ENCODE measurements at places on chromosomes 12 and 14.

DNA sequence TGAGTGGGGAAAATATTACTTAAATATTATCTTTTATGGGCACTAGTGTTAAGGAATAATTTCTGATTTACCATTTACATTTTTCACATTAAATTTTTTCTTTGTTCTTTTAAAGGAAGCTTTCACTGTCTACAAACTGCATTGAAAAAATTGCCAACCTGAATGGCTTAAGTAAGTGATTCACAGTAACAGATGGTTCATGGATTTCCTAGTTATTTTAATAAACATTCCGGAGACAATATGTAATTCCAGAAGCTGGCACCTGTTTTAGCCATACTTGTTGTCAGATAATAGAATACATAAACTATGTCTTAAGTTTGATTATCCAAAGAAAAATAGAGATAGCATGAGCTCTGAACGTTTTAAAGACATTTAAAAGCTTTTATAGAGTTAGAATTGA, 17.1 kb downstream of the DNAL1 start:
- no peak for DNase-seq

GRCh38 chr12:103401421-103401820, 94.3 kb downstream of the C12orf42 start:
- no peak for DNase-seq

- DNase-seq, result no peak
Measured at GRCh38 chr14:88463318-88463717, 77.9 kb downstream of the SPATA7 start.

DNA sequence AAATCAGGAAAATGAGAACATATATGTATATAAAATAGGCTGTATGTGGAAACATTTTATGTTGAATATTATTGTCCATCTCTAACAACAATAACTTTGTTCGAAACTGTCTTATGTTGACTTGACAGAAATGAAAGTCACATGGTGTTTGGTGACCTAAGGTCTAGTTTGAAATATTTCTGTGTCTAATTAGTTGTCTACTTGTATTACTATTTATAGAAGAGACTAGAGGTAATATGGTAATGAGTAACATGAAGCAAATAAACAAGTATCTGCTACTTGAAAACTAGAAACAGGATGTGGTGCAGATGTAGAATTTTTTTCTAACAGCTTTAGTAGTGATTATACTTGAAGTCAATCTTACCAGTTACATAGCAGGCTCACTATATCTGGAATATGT, 3.9 kb downstream of the GPHN start:
- no peak for DNase-seq

DNA sequence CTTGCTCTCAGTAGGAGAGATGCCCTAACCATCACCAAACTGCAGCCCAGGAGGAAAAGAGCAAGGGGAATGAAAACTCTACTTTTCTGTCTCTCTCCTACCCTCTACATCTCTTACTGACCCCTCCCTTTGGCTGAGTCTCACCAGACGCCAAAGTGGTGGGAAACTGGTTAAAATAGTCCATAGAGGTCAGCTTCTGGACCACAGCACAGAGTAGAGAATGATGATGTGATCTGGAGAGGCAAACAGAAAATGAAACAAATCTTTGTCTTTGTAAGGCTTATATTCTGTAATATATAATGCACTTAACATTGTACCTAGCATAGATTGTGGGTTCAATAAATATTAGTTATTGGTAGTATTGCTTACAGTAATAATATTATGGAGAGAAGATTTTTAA, 81.0 kb upstream of the GARIN2 start:
- no peak for DNase-seq

- DNase-seq, result no peak
Measured at GRCh38 chr14:63901434-63902085, 48.8 kb downstream of the SYNE2 start.

DNA sequence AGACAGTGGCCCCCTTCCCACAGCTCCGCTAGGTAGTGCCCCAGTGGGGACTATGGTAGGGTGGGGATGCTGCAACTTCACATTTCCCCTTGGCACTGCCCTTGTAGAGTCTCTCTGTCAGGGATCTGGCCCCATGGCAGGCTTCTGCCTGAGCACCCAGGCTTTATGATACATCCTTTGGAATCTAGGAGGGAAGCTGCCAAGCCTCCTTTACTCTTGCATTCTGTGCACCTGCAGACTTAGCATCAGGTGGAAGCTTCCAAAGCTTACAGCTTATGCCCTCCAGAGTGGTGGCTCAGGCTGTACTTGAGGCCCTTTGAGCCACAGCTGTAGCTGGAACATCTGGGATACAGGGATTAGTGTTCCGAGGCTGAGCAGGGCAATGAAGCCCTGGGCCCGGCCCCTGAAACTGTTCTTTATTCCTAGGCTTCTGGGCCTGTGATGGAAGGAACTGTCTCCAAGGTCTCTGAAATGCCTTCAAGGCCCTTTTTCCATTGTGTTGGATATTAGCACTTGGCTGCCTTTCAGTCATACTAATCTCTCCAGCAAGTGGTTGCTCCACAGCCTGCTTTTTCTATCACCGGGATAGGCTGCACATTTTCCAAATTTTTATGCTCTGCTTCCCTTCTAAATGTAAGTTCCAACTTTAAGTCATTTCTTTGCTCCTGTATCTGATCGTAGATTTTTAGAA, 22.2 kb upstream of the OR6J1 start:
- DNase-seq, result no peak

GRCh38 chr14:42488965-42489364, 882.3 kb downstream of the LRFN5 start:
- DNase-seq, result no peak

- no peak for DNase-seq
Measured at GRCh38 chr14:96953087-96953874, 156.1 kb downstream of the VRK1 start.

GRCh38 chr12:104510873-104511440, 54.2 kb downstream of the CHST11 start:
- no peak for DNase-seq

GRCh38 chr14:45970621-45971020, 681.0 kb downstream of the RPL10L start:
- no peak for DNase-seq

- DNase-seq, result no peak
Measured at GRCh38 chr12:1457901-1458300, 136.5 kb downstream of the FBXL14 start.

DNA sequence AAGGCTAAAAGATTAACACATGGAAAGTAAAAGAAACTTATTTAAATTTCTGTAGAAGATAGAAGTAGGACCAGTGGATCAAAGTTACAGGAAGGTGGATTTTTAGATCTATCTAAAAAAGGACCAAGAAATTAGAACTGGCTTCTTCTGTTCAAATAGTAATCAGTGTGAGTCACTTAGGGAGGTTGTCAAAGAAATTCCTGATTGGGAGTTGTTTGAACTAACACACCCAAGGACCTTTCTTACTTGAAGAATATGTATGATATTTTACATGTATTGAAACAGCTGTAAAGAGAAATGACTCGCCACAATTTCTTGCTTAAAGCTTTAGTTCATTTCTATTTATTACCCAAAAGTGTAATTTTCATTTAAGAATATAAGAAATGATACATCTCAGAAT, 256.9 kb downstream of the RAD51B start:
- no peak for DNase-seq

DNA sequence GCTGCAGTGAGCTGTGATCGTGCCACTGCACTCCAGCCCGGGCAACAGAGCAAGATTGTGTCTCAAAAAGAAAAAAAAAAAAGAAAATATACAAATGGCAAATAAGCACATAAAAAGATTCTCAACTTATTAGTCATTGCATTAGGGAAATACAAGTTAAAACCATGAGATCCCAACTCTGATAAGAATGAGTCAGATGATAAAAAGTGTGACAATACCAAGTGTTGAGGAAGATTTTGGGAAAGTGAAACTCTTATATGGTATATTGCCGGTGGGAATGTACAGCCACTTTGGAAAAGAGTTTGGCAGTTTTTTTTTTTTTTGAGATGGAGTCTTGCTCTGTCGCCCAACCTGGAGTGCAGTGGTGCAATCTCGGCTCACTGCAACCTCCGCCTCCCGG, 7.6 kb upstream of the PRPF40B start:
- DNase-seq, result no peak

DNA sequence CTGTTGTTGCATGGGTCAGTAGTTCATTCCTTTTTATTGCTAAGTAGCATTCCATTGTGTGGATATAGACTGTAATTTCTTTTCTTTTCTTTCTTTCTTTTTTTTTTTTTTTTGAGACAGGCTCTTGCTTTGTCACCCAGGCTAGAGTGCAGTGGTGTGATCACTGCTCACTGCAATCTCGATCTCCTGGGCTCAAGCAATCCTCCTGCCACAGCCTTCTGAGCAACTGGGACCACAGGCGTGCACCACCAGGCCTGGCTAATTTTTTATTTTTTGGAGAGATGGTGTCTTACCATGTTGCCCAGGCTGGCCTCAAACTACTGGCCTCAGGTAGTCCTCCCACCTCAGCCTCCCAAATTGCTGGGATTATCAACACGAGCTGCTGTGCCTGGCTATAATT, 5.2 kb downstream of the ATP6V0A2 start:
- DNase-seq, result no peak

DNA sequence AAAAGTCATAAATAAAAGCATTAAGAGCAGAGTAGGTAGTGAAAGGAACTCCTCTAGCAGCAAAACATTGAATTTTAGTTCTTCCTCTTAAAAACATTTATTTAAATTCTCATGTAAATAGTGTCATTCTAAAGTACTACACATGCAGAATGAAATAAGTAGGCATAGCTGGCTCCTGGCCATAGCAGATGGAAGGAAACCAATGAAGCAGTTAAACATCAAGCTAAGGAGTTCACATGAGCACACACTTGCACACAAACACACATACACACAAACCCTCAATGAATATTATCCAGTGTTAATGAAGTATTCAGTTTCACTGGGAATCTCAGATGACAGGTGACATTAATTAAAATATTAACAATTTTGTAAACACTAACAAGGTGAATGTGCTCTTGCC, 69.3 kb downstream of the SLC35F4 start:
- no peak for DNase-seq

GRCh38 chr12:79782172-79782900, 91.6 kb upstream of the PAWR start:
- no peak for DNase-seq

GRCh38 chr12:115934046-115934445, 343.4 kb downstream of the MED13L start:
- DNase-seq, result no peak

- no peak for DNase-seq
Measured at GRCh38 chr14:80278293-80279023, 67.2 kb upstream of the DIO2 start.

GRCh38 chr12:72468505-72468904, 196.3 kb downstream of the TRHDE start:
- DNase-seq, result no peak

DNA sequence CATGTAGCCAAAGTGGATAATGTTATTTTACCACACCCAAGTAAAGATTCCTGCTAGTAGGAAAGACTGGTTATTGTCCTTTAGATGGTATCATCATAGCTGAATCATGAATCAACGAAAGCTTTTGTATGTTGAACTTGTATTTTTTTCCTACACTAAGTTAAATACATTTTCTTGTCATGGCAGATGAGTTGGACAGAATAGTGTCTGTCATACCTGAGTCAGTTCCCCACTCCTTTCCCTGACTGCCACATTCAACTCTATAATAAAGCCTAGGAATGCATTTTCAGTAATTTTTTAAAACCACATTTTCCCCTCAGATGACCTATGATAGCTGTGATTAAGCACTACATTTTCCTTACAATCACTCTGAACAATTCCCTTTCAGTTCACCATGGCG, 9.3 kb upstream of the PTHLH start:
- DNase-seq, result no peak

DNA sequence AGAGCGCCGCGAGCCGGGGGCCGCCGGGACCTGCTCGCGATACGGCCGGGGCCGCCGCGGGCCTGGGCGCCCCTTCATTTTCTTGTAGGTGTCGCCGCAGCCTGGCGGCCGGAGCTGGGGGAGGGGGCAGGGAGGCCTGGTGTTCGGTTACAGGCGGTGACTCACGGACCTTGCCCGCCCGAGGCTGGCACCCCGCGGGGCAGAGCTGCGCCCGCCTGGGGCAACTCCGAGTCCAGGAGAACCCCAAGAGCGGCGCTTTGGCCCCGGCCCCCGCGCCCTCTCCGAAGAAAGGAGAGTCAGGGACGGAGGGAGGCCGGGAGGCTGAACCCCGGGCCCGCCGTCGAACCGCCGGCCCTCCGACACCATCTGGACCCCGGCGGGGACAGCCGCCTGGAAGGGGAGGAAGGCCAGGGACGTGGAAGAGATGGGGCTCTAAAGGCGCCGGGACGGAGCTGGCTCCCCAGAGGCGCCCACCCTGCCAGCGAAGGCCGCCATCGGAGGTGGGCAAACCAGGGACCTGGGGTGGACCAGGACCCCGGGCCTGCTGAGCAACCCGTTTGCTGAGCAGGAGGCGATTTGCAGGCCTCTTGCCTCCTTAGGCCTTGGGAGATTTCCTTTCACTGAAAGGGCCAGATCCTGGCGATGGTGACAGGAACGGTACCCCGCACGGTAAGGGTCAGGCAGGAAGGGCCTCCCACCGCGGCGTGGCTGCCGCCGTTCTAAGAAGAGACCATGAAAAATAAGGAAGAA, 843 bp upstream of the NUAK1 start:
- no peak for DNase-seq

- no peak for DNase-seq
Measured at GRCh38 chr12:131831635-131832041, 3.4 kb downstream of the MMP17 start.

- no peak for DNase-seq
Measured at GRCh38 chr14:89792489-89793366, 161.8 kb downstream of the EFCAB11 start.

- DNase-seq, result no peak
Measured at GRCh38 chr12:109632342-109632741, 58.7 kb downstream of the MVK start.

DNA sequence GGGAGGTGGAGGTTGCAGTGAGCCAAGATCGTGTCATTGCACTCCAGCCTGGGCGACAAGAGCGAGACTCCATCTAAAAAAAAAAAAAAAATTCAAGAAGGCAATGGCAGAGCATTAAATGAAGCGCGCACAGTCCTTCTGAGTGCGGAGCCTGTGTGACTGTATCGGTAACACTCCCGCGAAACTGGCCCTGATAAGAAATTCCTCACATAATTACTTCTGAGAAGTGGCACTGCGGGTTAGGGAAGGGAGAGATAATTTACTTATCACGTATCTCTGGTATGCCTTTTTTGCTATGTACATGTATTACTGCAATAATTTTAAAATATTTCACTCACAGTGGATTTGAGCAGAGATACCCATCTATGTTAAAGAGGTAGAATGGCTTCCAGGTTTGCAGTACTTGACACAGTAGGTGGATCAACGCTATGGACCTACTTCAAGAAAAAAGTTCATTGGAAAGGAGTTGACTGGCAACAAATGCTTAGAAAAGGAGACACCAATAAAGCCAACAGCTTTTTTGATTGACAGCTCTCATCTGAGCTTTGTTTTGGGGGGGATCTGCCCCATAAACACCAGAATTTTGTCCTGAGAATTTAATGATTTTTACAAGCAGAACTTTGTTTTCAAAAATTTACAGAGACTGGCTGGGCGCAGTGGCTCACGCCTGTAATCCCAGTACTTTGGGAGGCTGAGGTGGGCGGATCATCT, 29.2 kb upstream of the SPTLC2 start:
- no peak for DNase-seq

DNA sequence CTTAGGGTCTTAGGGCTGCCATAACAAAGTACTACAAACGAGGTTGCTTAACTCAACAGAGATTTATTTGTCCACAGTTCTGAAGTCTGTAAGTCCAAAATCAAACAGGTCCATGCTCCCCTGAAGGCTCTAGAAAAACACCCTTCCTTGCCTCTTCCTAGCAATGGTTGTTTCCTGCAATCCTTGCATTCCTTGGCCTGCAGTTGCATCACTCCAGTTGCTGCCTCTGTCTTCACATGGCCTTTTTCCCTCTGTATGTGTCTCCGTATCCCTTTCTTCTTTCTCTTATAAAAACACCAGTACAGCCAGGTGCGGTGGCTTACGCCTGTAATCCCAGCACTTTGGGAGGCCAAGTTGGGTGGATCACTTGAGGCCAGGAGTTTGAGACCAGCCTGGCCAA, 17.4 kb downstream of the KCNMB4 start:
- DNase-seq, result no peak

Measured in stimulated activated CD4-positive, alpha-beta T cell treated with anti-CD3 and anti-CD28 coated beads, TNF-alpha, amount 100 ng/mL, for 24 hours (primary cell).